Activated naive CD4-positive, alpha-beta T cell treated with anti-CD3 and anti-CD28 coated beads, Interleukin-2, amount 10 ng/mL, durations not matched to agents 7 days and 5 days (primary cell): ENCODE measurements at places on chromosomes 6 and 20.

GRCh38 chr6:5089481-5090438, 4.6 kb downstream of the PPP1R3G start:
- DNase-seq = no peak
- H3K36me3 ChIP-seq = peaks cover under 1% of the 10 kb centered on the region
- peaks cover 11% of the 10 kb centered on the region for H3K4me1 ChIP-seq

DNA sequence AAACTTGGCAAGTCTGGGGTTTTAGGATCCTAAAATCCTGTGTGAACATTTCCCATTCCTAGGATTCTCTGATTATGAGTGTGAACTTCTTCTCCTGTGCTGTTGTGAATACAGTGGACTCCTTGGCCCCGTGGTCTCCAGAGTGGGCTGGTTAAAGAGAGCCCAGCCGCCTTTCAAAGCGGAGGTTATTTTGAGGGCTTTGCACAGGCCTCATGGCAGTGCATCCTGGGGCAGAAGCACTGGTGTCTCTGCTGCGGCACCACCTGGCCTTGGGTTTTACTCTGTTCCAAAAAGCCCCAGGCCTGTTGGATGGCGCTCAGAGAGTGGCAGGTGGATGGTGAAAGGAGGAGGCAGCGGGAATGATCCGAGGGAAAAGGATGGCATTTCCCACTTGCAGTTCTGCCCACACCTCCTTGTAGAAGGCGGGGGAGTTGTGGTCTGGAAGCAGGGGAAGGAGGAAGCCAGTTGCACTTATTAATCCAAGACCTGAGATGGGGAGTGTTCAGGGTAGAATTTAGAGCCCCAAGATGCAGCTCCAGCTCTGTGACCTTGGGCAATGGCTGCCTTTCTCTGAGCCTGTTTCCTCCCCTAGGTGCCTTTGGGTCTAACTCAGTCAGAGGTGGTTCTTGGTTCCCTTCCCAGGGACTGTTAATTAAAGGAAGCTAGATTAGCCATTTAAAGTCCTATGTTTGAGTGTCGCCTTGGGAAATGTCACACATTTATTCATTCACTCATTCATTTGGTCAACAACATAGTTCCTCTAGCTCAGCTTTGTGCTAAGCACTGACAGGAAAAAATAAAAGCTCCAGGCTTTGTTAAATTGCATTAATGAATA, 22.4 kb downstream of the MMP24 start:
- H3K27ac ChIP-seq = no peak overlapping the region
- no peak for DNase-seq
- H3K36me3 ChIP-seq = peaks cover 2% of the 10 kb centered on the region
- peaks cover 28% of the 10 kb centered on the region for H3K4me1 ChIP-seq
- no peak overlapping the region for H3K4me3 ChIP-seq
- no peaks in the 10 kb centered on the region for H3K27me3 ChIP-seq

DNA sequence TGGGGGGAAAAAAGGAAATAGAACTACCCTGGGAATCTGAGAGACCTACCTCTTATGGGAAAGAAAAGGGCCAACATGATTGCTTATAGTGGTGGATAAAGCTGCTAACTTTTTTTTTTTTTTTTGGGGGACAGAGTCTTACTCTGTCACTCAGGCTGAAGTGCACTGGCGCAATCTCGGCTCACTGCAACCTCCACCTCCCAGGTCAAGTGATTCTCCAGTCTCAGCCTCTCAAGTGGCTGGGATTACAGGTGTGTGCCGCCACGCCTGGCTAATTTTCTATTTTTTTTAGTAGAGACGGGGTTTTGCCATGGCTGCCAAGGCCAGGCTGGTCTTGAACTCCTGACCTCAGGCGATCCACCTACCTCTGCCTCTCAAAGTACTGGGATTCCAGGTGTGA, 39.5 kb upstream of the TBC1D22B start:
- H3K27ac ChIP-seq = no peak overlapping the region
- H3K4me3 ChIP-seq = no peak overlapping the region
- no peak for DNase-seq
- H3K27me3 ChIP-seq = no peaks in the 10 kb centered on the region
- H3K4me1 ChIP-seq = peaks cover 32% of the 10 kb centered on the region

DNA sequence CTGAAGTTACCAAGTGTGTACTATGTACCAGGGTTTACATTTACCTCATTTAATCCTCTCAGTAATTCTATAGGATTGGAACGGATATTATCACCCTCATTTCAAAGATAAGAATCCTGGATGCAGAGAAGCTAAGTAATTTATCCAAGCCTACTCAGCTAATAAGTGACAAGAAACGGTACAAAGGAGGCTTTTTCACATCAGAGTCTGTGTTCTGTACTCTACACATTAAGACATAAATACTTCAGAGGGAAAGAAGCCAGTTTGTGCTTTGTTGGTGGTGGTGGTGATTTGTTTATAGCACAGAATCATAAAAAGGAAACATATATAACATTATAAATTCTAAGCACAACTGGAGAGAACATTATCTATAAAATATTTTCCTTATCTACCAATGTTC, 88.3 kb upstream of the HMGCLL1 start:
- no peaks in the 10 kb centered on the region for H3K27me3 ChIP-seq
- no peak for DNase-seq
- H3K4me3 ChIP-seq = no peak overlapping the region
- H3K4me1 ChIP-seq = no peaks in the 10 kb centered on the region
